ENCODE measurements at places on chromosomes 3 and 15.

DNA sequence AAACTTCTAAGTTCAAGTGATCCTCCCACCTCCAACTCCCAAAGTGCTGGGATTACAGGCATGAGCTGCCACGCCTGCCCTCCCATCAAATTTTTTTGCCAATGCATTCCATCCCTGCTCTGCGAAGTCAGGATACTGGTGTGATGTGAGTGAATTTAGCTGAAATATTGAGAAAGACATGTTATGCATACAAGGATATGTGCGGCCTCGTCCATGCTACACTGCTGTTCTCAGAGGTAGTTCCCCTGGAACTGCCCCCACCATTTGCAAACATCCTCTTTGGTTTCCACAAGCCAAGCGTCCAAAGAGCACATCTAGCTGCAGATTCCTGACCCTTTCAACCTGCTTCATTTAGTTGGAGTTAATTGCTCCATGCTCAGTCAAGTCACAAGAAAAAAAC is 36.5 kb upstream of the BCL2A1 start:
- DNase-seq: no peak

DNA sequence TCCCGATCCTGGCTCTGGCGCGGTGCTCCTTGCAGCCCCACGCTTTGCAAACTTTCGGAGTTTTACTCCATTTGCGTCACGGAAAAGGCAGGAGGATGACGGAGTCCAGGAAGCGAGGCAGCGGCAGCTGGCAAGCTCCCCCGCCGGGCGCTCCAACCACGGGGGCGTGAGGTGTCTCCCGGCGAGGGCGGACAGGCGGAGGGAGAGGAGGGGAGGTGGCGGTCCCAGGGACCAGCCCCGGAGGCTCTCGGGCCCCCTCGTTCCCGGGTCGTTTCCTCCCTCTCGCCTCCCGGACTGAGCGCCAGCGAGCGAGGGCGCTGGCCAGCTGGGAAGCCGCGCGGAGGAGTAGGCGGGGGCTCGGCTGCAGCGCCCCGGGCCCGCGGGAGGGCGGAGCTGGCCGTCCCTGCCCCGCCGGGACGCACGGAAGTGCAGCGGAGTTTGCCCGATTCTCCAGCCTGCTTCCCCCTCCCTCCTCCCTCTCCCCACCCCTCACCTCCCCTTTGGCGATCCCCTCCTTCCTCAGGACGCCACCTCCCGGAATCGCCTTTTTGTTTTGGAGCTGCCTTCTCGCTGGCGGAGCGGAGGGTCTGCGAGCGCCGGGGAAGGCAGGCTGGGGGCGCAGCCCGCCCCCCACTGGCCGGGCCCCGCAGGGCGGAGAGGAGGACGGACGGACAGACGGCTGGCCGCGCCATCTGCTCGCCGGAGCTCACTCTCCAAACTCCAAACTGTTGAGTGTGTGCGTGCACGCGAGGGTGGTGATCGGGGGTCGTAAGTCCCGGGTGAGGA is at the start of gene SNX33:
TSS of gene SNX33 (plus strand) at position 543 of the 786 bp plus-strand sequence. CDS start 1,191 bp downstream, outside the sequence.
- DNase-seq: peak; percentile 46

DNA sequence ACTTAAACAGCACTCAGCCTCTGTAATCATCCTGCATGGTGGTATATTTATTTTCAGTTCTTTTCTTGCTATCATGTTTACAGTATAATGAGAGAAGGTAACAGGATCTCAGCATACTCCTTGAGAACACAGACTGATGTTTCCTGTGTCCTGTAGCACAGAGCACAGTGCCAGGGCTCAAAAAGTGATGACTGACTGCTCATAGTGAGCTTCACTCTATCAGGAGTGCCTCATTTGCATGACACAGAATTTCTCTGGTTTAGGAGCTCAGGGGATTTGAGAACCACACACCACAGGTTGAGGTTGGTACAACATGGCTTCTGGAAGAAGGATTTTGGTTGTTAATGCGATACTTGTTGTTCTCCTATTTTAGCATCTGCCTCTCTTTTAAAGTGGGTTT is 68.5 kb upstream of the SLC2A2 start:
- no peak for DNase-seq

GRCh38 chr3:112871735-112872134 is 25.1 kb upstream of the CD200R1L start:
- DNase-seq: no peak

DNA sequence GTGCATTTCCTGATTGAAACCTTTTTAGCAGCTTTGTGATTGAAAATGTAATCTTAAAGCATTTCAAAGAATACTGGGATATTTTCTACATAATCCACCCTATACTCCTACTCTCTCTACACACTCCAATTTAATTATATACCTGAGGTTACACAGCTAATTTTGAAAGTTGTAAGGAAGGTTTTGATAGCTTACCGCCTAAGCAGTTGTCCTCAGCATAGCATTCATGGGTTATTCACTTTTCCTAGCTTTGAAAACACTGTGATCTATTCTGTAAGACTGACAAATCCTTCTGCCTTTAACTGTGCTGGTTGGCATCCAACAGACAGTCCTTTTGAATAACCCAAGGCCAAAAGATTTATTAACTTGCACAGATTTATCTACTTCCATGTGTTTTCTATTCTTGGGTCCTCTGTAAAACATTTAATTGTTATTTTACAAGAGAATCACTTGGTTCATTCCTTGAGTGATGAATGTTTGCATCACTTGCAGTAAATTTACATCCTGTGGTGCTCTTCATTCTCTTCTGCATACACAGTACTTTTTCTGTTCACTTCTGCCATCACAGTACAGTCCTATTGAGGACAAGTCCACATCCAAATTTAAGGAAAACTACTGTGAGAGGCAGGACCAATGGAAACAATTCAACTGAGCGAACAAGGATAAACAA is 44.8 kb downstream of the SERPINI1 start:
- no peak for DNase-seq

DNA sequence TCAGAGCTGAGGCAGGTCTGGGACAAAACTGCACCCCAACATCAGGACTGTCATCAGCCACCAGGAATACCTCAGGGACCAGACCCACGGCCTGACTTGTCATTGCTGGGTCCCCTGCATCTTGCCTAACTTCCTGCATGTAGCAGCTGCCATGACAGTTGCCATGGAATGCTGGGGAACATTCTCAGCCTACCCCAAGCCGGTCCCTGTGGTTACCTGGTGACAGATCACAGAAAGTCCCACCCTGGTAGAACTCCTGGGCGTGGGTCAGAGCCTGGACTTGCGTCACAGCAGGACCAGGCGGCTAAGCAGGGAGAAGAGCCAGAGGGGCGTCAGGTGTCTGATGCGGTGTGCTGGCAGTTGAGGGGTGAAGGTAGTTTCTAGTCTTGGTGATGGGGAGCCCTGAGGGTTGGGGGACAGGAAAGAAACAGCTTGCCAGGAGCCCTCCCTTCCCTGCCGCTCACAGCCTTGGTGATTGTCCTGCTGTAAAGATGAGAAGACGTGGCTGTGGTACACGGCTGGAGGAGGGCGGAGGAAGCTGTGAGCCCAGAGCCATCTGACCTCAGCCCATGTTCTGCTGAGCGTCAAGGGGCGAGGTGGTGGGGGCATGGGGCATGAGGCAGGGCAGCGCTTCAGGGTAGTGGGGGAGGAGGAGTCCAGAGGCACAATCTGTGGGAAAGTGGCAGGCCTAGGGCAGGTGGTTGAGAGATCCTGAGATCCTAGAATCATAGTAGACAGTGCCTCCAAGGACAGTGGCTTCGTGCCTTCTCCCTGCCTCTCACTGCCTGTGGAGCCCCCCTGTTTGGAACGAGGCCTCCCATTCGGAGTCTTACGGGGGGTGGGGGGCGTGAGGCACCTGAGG is 5.4 kb downstream of the H1-8 start:
- DNase-seq: no peak

DNA sequence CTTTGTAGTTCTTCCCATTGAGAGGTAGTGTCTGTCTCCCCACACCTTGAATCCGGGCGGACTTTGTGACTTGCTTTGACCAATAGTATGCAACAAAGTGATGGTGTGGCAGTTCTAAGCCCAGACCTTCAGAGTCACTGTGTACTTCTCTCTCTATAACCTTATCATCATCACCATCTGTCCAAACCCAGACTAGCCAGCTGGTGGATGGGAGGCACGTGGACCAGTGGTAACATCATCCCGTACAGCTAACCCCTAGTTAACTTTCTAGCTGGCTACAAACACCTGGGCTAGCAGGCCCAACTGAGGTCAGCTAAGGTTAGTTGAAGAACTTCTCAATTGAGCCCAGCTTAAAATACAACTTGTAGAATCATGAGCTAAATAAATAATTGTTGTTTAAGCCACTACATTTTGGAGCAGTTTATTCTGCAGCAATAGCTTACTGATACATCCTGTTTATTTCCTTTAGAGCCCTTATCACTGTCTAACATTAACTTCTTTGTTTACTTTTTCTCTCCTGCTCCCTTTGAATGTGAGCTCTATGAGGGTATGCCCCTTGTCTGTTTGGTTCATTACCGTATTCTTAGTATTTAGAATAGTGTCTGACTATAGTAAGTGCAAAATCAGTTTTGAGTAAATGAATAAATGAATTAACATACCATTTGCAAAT is 11.5 kb upstream of the CCR9 start:
- DNase-seq: no peak

Data from stimulated activated CD8-positive, alpha-beta memory T cell treated with anti-CD3 and anti-CD28 coated beads, Interleukin-12 subunit alpha, Interleukin-12 subunit beta, amount 100 ng/mL, for 4 hours (primary cell).